ENCODE measurements at places on chromosomes 12 and 14.
A peak's percentile ranks its signal among the peaks of the same experiment; 100 is the strongest.

- no peak for DNase-seq
Measured at GRCh38 chr12:15522574-15523187, 200.4 kb downstream of the PTPRO start.

DNA sequence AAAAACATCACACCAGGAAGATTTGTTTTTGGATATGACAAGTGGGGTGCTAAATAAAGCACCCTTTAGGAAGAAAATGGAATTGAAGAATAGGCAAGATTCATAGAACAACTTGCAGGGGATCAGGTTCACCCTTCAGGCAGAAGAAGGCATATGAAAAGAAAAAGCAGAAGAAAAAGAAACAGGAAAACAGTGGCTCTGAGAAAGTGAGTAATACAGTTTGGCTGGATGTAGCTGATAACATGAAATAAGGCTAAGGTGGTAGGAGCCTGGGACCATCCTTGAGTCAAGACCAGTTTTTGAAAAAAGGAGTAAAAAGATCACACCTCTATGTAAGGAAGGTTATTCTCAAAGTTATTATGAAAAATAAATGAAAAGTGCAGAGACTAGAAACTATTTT lies 42.4 kb downstream of the TRIP11 start:
- no peak for DNase-seq

DNA sequence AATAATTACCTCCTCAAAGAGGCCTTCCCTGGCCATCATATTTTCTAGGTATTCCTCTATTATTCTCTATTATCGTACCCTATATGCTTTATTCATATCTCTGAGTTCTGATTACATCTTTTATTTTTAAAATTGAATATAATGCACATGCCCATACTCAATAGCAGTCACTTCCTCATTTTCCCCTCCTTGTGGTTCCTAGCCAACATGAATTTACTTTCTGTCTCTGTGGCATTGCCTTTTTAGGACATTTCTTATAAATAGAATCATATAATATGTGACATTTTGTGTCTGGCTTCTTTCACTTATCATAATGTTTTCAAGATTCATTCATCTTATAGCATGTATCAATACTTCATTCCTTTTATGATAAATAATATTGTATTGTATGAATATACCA lies 74.4 kb upstream of the TRHDE start:
- DNase-seq, result no peak

GRCh38 chr12:50699154-50699553 lies 64.7 kb upstream of the ATF1 start:
- DNase-seq, result no peak

DNA sequence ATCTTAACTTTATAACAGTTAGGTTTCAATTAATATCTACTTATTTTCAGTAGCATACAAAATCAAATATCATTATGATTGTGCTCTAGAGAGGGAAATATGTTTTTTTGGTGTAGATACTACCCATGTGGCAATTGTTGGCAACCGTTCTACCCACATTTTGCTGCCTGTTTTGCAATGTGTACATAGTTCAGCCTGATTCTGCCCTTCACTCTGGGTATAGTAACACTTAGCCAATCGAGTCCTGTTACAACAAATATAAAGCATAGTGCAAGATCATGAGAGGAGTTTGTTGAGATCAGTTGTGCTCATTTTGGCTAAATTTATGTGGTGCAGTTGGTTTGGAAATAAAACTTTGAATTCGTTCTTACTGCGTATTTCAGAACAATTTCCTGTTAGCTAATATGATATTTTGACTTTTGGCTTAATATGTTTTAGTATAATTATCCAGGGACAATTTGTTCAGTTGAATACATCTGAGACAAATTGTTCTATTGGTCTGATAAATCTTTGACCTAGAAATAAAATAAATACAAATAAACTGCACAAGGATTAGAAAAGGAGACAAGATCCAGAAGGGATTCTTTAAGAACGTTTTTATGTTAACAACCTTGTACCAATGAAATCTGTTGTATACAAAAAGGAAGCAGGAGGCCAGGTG lies 76.9 kb downstream of the ATF7IP start:
- DNase-seq, result no peak

- no peak for DNase-seq
Measured at GRCh38 chr14:105107781-105108515, 42.7 kb upstream of the GPR132 start.

DNA sequence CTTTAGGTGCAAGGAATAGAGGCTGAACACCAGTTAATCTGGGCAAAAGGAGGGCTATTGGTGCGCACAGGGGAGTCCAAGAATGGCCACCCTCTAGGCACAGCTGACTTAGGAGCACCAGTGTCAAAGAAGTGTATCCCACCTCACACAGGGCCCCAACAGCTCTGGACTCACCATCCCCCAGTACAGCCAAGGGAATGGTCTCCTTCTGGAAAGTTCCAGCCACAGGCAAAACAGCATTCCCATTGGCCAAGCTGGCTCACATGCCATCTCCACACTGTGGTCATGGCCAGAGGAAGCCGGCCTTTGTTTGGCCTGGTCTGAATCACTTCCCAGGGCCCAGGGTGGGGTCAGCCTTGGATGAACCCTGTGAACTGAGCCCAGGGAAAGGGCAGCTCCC lies 120.1 kb downstream of the DICER1 start:
- no peak for DNase-seq

DNA sequence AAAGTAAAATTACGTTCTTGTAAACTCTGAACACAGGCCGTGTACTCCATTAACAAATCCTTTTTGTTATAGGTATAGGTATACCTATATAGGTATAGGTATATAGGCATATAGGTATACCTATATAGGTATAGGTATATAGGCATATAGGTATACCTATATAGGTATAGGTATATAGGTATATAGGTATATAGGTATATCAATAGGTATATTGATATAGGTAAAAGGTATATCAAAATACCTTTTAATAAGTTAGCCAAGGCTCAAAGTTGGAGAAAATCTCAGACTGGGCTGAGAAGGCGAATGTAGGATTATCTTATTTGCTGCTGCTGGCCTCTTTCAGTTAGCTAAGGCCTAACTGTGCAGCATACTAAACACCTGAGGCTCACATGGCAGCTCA lies 3.4 kb downstream of the SCFD1 start:
- no peak for DNase-seq

GRCh38 chr14:22536853-22537338 lies 52.1 kb downstream of the DAD1 start:
- peak; percentile 72 for DNase-seq

- DNase-seq, result no peak
Measured at GRCh38 chr12:53208435-53208834, 1.4 kb upstream of the ITGB7 start.

GRCh38 chr12:131007031-131007739 lies 53.5 kb downstream of the ADGRD1 start:
- DNase-seq, result no peak

GRCh38 chr12:127861406-127861805 lies 405.6 kb upstream of the TMEM132C start:
- DNase-seq, result no peak

DNA sequence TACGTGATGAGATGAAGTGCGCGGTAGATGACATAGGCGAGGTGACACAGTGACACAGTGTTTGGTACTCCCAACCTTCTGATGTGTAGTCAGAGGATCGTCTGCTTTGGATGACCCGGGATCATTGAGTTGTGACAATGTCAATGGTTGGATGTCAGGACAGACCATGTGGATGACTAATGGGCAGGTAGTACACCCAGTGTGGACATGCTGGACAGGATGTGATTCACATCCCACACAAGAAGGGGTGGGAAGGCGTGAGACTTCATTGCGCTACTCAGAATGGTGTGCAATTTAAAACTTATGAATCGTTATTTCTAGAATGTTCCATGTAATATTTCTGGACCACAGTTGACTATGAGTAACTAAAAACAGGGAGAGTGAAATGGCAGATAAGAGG lies 23.8 kb downstream of the MAP3K9 start:
- DNase-seq, result no peak

- DNase-seq, result peak; percentile 54
Measured at GRCh38 chr12:120290609-120291305, 946 bp downstream of the RNU4-2 start.

DNA sequence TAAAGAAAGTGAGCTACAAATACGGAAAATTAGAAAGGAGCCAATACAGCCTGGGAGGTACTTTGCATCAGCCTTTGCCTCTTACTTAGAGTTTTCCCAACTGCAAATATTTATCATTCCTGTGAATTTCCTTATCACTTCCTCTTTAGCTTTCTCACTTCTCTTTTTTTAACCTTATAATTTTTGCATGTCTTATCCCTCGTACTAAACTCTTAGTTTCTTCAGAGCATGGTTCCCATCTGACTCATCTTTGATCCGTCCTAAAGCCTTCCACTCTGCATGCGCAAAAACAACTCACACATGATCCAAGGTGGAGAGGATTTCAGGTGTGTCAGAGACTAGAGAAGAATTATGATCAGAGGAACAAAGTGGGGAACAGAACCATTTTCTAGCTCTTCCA lies 9.6 kb upstream of the SNAPC1 start:
- DNase-seq, result no peak

DNA sequence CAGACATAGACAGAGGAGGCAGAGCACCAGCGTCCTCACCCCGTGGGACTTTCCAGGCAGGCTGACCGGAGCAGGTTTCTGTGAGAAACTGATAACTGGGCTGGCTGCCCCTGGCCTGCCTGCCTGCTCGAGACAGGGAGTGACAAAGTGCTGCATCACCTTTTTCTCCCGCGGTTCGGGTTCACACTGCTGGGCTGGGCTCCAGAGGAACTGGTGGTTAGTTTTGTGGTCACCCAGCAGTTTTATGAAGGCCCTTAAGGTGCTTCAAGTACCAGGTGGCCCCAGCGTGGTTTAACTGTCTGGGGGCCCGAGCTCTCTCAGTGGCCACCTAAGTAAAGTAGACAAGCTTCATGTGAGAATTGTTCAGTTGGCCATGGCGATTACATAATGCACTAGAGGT lies 1073.6 kb downstream of the BCL11B start:
- DNase-seq, result peak; percentile 60

DNA sequence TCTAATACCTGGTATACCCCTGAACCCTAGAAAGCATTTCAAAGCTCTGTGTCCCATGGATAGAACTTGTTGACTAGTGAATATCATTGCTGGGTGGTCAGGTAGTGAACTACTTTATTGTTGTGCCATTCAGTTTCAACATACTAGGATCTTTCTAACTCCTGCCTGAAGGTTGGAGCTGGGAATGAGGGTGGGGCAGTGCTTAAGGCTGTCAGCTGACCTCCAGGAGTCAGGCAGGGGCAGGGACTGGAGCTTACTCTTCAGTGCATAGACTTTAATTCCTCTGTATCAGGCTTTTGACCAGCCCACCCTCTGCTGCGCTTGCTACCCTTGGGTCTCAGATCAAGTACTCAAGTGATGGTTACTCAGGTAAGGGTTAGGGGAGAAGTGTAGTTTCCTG lies 102.6 kb upstream of the RFX4 start:
- DNase-seq, result no peak

- DNase-seq, result no peak
Measured at GRCh38 chr14:100865682-100866591, 37.6 kb downstream of the RTL1 start.

DNA sequence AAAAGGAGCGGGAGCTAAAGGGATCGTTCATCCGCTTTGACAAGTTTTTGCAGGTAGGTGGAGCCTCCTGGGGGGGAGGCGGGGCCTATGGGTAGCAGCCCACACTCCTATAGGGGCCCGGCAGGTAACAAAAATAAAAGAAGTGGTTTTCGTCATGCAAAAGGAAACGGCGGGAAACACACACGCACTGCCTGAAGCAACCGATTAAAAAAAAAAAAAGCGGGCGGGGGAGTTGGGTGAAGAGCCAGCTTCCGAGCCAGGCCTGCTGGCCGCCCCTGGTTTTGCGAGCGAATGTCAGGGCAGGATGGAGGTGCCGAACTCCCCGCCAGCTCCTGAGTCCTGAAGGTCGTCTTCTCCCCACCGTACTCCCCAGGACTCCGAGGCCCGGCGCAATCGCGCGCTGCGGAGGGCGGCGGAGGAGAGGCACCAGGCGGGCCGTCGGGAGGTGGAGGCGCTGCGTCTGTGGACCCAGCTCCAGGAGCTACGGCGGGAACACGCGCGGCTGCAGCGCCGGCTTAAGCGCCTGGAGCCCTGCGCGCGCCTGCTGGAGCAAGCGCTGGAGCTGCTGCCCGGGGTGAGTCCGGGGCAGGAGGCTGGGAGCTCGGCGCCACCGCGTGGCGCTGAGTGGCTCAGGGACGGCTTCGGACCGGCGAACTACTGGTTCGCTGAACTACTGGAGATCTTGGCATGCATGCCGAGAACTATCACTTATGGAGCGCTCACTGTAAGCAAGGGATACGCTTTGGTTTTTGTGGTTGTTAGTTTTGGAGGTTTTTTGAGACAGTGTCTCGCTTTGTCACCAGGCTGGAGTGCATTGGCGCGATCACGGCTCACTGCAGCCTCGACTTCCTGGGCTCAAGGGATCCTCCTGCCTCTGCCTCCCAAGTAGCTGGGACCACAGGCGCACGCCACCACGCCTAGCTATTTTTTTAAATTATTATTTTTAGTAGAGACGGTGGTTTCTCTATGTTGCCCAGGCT lies 3.6 kb downstream of the CFAP73 start:
- DNase-seq, result peak; percentile 58

- no peak for DNase-seq
Measured at GRCh38 chr14:75831455-75831854, 150.3 kb downstream of the TGFB3 start.

GRCh38 chr14:66081594-66082376 lies 404.4 kb upstream of the CCDC196 start:
- no peak for DNase-seq

GRCh38 chr12:69620077-69620476 lies 9.4 kb upstream of the LRRC10 start:
- no peak for DNase-seq

DNA sequence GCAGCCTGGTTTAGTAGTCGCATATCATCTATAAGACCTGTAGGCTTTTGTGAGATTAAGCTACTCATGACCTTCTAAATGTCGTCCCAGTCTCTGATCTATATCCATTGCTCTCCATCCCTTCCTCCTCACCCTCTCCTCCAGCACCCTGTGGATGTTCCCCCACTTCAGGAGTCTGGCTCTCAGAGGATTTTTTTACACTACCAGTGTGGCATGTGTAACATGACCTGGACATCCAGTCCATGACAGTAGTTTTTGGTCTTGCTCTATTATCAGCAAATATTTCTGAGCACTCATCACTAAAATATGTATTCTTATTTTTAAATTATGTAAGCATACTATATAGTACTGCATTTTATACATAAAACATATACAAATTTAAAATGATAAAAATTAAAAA lies 142.1 kb downstream of the DYRK2 start:
- no peak for DNase-seq

DNA sequence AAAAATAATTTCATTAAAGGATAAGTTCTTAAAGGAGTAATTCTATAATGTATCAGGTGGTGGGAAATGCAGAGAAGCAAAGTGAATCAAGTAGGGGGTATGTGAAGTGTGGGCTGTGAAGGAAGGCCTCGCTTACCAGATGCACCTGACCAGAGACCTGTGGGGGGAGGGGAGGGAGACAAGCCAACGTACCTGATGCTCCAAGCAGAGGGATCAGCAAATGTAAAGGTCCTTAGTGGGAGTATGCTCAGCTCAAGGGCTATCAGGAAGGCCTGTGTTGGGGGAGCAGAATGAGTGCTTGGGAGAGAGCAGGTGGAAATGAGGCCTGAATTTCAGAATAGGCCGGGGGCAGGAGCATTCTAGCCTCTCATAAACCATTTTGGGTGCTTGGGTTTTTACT lies 57.1 kb downstream of the ANO4 start:
- no peak for DNase-seq

- DNase-seq, result no peak
Measured at GRCh38 chr12:46458500-46459102, 86.0 kb upstream of the SLC38A2 start.
